Activated T-cell treated with anti-CD3 and anti-CD28 coated beads for 1 hour (primary cell): ENCODE measurements at places on chromosomes 4 and X.

- no peak for DNase-seq
These were observed 335.8 kb upstream of the F9 start for GRCh38 chrX:139194571-139195280.

DNA sequence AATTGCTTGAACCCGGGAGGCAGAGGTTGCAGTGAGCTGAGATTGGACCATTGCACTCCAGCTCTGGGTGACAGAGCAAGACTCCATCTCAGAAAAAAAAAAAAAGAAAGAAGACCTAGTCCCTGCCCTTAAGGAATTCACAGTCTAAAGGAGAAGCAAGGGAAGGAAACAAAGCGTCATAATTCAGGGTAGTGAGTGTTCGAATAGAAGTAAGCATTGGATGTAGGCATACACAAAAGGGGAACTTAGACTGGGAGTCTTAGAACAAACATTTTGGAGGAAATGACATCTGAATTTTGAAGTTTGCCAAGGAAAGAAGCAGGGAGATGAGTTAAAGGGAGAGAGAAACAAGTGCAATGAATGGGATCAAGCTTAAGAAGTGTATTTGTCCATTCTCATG lies 32.4 kb downstream of the PPM1K start:
- no peak for DNase-seq

GRCh38 chr4:98822144-98822543 lies 106.8 kb downstream of the EIF4E start:
- DNase-seq, result no peak

- DNase-seq, result no peak
These were observed 26.8 kb upstream of the FMR1 start for GRCh38 chrX:147884958-147885357.

DNA sequence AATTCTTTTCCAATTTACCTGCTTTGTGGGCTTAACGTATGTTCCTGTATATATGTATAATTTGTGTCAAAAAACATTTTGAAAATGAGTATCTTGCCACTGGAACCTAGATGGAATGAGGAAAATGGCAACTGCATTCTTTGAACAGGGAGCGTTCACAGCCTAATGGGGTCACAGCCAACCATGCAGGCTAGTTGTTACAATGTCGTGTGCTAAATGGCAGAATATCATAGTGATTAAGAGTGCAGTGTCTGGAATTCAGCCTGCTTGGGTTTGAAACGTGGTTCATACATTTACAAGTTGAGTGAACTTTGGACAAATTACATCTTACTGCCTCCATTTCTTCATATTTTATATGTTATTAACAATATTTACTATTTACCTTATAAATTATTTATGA lies 70.8 kb downstream of the PCDH7 start:
- DNase-seq, result no peak

DNA sequence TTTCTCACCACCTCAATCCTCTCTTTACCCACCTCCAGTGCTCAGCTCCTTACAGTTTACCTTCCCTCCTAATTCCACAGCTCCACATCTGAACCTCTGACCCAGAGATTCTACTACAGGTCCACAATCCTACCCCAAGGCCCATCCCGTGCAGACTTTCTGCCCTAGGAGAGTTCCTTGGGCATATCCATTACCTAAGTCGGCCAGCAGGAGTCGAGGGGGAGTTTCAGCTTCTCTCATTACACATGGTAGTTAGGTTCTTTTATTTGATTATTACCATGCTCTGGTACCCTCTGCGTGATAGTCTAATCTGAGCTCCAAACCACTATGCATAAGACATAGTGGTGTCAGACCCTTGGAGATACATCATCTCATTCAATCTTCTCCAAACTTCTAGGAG lies 117.9 kb downstream of the SH3RF1 start:
- no peak for DNase-seq

GRCh38 chr4:64539234-64539849 lies 130.1 kb upstream of the TECRL start:
- DNase-seq, result no peak

GRCh38 chr4:153521999-153522801 lies 56.0 kb downstream of the TMEM131L start:
- peak; percentile 23 for DNase-seq

DNA sequence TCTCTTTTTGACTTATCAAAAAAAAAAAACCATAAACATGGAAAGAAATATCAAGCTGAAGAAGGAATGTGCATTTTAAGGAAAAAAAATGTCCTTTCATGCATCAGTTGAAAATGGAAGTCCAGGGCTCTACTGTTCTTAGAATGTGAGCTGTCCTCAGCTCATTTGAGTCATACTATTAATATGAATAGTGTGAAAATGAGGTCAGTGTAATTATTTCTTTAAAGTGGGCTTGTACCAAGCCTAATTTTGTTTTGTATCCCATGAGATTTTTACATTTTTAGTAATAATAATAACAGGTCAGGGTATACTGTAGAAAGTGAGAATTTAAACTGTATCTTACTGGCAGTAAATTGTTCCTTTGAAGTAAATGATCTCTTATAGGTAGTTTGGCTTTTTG lies 148.5 kb downstream of the NAA11 start:
- no peak for DNase-seq

DNA sequence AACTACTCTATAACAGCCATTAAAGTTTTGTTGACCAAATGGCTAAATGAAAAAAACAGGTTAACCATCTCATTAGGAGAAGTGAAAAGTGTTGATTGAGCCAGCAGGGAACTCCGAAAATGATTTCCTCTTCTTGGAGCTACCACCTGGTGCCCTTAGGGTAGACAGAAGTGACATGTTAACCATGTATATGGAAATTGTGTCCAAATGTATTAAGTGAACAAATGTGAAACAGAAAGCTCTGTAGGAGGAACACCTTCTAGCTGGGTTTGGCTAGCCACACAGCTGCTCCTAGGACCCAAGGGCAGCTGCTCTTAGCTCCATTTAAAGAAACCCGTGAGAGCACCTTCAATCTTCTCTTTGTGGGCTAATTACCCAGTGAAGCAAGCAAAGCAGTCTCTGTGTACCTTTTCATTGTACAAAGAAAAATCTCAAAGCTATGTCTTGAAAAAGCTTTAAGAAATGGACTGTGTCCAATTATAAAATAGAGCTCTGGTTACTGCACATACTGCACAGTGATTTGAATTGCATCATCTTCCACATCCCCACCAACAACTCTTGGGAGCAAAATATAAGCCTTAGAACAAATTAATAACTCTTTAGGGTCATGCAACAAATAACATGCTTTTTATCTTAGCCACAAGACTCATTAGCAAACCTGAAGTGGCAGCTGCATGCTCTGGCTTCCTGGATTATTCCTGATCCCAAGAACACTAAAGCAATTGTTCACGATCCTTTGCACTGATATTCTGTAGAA lies 59.2 kb upstream of the PARM1 start:
- no peak for DNase-seq

DNA sequence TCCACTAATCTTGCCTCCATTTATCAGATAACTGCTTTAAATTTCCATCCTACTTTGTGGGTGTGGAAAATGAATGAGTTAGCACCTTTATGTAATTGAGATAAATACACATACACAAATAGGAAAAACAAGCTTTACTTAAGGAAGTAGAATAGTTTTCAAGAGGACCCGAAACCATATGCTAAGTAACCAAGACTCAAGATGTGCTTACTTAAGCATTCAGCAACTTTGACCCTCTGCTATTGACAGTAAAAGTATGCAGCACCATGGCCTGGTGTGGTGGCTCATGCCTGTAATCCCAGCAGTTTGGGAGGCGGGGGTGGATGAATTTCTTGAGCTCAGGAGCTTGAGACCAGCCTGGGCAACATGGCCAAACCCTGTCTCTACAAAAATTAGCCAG lies 29.9 kb downstream of the RNF175 start:
- DNase-seq, result no peak

- no peak for DNase-seq
These were observed 231.3 kb downstream of the INPP4B start for GRCh38 chr4:142614621-142615323.

DNA sequence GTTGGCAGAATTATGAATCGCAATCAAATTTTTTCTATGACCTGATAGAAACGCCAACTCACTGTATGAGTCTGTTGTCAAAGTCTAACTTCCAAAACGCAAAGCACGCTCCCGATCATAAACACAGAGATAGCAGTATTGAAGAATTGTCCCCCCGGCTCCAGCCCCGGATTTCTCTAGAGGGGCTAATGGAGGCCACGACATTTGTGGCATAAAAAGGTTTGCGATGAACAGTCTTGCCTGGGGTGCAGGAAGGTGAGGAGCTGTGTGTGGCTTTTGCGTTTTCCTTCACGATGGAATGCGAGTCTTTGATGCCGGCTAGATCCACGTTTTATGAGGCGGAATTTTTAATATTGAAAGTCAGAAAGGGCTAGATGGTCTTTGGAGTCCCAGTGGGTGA lies 183.0 kb downstream of the CRLF2 start:
- DNase-seq, result no peak

- no peak for DNase-seq
These were observed 20.2 kb upstream of the TCP11X2 start for GRCh38 chrX:102491766-102492165.

GRCh38 chr4:89539374-89539773 lies 231.8 kb upstream of the GPRIN3 start:
- DNase-seq, result no peak

GRCh38 chrX:37651921-37652452 lies 33.6 kb upstream of the XK start:
- no peak for DNase-seq

GRCh38 chr4:121041307-121042090 lies 30.8 kb downstream of the NDNF start:
- no peak for DNase-seq

GRCh38 chr4:7472442-7473013 lies 37.8 kb upstream of the PSAPL1 start:
- no peak for DNase-seq

DNA sequence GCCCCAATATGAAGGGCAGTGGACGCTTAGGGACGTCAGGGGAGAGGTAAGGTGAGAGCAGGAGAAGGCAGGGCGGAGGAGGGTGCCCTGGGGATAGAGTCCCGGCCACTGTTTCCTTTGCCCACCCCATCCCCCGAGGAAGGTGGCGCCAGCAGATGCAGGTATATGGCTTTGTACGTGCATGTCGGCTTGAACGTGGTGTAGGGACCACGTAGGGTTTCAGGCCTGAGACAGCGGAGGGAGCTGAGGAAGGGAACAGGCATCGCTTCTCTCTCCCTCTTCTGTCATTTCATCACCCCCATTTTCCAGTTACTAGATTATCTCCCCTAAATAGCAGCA lies 97.9 kb downstream of the PHKA2 start:
- no peak for DNase-seq

GRCh38 chrX:14590216-14590615 lies 60.9 kb downstream of the GLRA2 start:
- DNase-seq, result no peak

DNA sequence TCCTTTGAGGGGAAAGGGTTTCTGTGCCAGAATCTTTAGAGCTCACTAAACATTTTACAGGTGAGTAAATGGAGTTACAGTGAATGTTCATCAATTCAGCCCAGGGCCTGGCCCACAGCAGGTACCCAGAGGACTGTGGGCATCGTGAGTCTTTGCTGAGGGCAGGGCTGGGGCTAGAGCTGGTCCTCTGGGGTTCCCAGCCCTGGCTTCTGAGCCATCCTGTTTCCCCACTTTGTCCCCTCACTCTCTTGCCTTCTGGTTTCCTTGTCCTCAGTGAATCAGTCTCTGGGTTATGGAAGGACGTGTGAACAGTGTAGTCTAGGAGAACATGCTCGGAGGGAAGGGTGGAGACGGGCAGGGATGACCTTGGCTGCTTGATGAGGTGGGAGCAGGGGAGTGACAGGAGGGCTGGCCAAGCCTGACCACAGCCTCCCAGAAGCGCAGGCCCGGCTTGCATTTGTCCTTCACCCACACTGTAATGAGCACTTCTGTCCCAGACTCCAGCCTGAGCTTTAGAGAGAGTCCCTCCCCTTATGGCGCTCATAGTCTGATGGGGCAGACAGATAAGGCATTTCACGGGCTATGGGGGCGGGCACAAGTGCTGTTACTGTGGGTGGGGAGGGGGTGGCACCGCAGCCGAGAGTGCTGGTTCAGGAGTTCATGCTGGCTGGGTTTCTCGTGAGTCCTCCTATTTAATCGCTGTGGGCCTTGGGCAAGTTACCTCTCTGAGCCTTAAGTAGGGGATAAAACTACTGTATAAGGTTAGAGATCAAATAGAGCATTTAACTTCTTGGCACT lies 17.3 kb downstream of the TBC1D14 start:
- peak; percentile 55 for DNase-seq

DNA sequence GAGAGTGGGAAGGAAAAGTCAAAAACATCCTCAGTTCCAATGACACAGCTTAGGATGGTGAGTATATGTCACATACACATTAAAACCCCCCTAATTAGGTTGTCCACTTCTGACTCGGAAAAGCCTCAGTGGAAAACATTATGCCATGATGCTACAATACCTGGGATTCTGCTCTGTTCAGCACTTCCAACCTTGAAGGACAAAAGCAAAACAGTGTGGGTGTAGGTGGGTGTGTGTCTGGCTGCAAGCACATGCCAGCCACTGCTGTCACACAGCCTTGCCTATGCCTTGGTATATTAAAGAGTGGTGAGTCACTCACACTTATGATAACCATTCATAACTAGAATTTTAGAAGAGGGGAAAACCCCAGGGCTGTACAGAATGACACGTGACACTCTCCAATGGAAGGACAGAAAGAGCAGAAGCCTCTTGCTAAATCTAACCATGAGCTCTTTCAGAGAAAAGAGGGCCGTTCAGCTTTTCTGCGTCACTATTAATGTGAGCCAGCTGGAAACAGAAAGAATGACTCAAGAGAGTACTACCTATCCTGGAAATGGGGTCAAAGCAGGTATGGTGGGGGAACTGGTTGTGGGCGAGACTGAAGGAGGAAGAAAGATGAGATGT lies 159.6 kb downstream of the TET2 start:
- DNase-seq, result no peak

DNA sequence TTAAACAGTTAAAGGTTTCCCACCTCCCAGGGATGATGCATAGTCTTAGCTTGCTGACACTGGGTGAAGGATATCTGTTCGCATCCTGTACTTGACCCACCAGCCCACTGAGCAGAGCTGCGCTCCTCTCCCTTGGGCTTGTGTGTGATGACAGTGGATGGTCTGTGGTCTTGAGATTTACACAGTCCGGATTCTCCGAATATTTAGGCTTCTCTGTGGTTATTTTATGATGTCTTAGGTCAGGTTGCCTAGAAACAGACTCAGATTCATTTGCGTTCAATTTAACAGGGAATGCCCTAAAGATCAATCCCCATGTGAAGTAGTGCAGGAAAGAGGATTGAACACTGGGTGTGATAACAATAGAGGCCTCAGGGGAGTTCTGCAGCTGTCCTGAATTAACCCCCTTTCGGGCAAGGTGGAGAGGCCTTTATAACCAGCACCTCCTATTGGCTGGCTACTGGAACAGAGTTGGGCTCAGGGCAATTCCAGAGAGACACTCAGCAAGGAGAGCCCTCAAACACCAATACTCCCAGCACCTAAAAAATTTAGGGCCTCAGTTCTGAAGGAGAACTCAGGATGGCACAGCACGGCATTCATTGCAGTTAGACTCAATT lies 653.2 kb upstream of the GALNT7 start:
- DNase-seq, result no peak

DNA sequence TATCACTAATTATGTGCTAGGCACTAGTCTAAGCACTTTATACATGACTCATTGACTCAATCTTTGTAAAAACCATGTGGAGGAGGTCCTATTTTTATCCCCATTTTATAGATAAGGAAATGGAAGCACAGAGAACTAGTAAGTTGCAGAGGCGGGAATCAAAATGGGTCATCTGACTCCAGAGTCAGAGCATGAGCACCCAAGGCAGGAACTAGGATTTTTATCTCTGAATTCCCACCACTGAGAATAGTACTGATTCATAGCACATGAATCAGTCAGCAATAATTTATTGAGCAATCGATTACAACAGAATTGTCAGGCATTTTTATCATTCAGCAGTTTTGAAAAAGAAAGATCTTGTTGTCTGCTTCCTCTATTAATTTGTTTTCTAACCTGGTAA lies 19.3 kb downstream of the SCARB2 start:
- no peak for DNase-seq
